Stimulated activated CD4-positive, alpha-beta T cell treated with anti-CD3 and anti-CD28 coated beads, Interleukin-1b, Interleukin-23, amount 100 ng/mL, for 1 hour (primary cell): ENCODE measurements at places on chromosomes 3 and 15.

GRCh38 chr3:80097674-80098073 lies 329.9 kb upstream of the ROBO1 start:
- DNase-seq = no peak

- no peak for DNase-seq
Observed at GRCh38 chr3:14256046-14256445, 77.4 kb downstream of the LSM3 start.

GRCh38 chr15:43513550-43513949 lies 3.9 kb upstream of the MAP1A start:
- DNase-seq = no peak

DNA sequence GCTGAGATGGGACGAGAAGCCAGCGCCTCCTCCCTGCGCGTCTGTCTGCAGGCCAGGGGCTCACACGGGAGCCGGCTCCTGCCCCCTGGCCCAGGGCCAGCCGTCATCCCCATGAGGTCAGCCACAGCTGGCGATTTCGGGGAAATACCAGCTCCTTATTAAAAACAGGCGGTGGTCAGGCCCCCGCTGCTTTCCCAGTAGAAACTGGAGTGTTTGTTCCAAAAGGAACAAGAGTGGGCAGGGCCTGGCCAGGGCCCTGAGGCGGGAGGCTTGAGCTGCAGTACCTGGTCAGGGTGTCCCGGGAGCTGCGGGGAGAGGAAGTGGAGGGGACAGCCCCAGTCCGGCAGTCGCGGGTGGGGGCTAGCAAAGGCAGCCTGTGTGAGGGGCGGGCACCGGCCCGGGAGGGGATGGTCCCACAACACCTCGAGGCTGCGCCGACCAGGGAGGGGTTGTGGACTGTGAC lies 17.8 kb downstream of the MYL3 start:
- no peak for DNase-seq

DNA sequence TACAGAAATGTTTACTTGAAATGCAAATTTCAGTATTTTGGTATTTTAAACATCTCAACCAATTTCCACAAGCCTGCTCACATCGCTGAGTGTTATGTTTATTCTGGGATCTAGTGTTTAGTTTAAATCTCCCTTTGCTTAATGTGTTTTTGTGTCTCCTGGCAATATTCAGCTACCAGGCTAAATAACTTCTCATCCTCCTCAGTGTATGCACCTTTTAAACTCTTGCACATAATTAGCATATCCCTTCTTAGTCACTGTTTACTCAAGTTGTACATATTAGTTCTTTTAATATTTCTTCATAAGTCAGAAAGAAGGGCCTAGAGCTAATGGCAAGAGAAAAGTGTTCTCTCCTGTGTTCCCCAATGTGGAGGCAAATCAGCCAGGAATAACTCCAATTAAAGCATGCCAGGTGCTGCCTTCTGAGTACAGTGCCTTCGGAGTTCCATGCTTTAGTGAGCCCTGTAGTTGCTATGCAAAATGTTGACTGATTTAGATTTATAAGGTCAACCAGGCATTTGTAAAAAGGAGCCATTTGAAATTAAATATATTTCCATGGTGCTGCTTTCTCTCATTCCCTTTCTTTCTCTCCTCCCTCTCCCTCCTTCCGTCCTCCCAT lies 234.3 kb downstream of the GAP43 start:
- no peak for DNase-seq

- no peak for DNase-seq
Observed at GRCh38 chr15:98155356-98155755, 194.9 kb downstream of the ARRDC4 start.

DNA sequence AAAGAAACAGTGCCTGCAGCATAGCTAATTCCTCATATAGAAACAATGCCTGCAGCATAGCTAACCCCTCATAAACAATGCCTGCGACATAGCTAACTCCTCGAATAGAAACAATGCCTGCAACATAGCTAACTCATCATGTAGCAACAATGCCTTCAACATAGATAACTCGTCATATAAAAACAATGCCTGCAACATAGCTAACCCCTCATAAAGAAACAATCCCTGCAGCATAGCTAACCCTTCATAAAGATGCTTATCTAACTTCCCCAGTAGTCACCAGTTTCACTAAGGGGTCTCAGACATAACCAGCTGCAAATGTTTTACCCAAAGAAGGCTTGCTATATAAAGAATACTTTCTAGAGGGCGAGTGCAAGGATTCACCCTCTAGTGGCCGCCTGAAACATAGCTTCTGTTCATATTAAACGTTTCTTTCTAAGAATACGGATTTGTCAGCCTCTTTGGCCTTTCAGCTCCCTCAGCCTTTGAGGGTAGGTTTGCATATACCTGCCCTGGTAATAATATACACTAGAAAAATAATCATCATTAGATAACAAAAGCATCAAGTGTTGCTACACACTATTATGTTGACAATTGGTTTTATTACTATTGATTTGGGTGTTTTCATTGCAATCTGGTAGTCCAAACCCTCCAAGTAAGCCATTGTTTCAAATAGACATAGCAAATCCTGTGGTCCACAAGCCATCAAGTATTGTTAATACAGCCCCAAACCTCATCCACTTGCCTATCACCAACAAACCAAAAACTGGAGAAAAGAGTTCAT lies 44.4 kb upstream of the FAN1 start:
- no peak for DNase-seq

- no peak for DNase-seq
Observed at GRCh38 chr3:133833267-133833666, 27.7 kb downstream of the SRPRB start.

DNA sequence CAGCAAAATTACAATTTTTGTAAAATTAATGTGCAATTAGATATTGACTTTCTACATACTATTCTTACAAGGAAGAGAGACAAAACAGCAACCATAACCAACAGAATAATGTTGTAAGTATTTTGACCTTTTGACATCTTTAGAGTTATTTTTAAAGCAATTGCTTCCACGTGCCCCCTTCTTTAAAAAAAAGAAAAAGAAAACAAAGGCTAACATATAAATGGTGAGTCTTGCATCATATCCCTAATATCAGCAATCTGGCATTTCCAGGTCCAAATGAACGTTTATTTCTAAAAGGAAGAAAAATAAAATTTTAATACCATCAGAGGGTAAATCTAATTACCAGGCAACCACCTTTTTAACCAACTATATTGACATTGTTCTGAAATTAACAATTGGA lies 19.3 kb upstream of the STRIT1 start:
- DNase-seq = no peak

GRCh38 chr3:28042095-28042635 lies 199.3 kb upstream of the CMC1 start:
- DNase-seq = no peak

- no peak for DNase-seq
Observed at GRCh38 chr3:136078421-136079364, 113.2 kb downstream of the PPP2R3A start.

- no peak for DNase-seq
Observed at GRCh38 chr15:97978401-97979139, 18.1 kb downstream of the ARRDC4 start.

GRCh38 chr3:155744626-155745324 lies at the start of gene PLCH1:
Gene PLCH1, minus strand, starts transcription at chr3:155745071. Its CDS starts 40,847 bp downstream, at chr3:155704224.
- DNase-seq = peak; percentile 15

GRCh38 chr15:34588046-34588674 lies 4.7 kb upstream of the GOLGA8B start:
- DNase-seq = no peak

DNA sequence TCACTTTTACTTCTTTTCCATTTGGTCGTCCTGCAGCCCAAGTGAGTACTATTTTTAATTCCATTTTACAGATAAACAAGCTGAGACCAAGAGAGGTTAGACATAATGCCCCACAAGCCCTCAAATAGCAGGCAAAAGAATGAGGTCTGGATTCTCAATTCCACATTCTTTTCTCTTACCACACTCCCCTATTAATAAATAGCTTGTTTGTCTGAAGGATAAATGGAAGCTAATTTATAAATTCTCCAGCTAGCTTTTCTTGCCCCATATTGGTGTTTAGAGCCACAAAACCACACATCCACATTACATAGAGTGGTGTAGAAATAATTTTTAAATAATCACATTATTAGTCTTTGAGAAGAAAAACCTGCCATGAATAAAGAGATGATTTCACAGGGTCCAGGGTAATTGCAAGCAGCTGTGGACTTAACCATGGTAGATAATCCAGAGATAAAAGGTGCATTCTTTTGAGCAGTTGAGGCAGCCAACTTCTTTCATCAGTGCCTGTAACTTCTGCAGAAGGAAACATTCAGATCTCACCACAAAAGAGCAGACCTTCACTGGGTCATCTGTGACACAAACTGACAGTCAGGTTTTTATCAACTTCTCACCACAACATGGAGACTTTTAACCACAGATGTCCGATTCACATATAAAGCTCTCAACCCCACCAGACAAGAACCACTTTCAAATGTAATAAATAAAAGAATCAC lies 313.4 kb upstream of the STT3B start:
- no peak for DNase-seq

DNA sequence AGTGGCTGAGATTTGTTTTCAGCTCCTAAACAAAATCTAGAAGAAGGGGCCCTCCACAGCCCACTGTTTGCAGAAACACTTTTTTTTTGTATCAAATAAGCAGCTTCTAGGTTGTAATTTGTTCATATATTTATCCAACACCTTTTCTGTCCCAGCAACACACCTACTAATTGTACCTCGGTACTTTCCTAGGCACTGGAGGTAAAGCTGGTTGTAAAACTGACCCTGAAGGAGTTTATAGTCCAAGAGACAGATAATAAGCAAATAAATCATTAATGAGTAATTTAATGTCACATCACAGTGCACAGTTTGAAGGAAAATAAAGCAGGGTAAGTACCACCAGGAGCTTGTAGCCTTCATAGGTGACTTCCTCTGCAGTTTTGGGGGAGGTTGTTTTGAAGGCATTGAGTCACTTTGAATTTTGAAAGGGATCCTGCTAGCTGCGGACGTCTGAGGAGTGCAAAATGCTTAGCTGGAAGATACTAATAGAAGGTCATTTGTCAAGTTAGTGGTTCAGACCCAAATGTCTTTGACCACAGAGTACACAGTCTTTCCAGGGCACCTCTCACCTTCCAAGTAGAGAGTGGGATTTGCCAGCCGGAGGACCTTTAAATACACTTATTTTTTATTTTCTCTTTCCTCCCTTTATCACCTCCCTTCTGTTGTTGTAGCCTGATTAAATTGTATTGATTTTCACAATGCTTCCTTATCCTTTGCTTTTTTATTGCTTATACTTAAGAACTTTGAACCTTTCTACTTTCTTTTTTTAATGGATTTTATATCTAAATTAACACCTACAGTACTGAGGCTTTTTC lies 53.8 kb downstream of the CMSS1 start:
- DNase-seq = no peak

DNA sequence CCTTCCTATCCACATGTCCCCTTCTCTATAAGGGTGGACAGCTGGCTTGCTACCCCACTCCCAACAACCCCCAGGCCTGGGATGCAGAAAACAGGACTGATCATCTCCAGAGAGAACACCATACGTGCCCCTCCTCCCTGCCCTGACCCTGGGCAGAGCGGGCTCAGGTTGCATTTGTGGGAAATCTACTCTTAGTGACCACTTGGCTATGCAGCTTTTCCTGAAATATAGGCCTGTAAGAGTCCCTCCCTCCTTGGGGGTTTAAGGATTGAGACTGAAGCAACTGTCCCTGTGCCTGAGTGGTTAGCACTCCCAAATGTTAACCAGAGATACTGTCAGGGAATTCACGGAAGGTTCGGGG lies 11.7 kb downstream of the SH2D7 start:
- no peak for DNase-seq

- no peak for DNase-seq
Observed at GRCh38 chr15:37520882-37521281, 413.6 kb upstream of the TMCO5A start.

GRCh38 chr3:165742351-165742750 lies 94.9 kb downstream of the BCHE start:
- DNase-seq = no peak

GRCh38 chr3:18898911-18899310 lies 249.4 kb upstream of the KCNH8 start:
- DNase-seq = no peak

DNA sequence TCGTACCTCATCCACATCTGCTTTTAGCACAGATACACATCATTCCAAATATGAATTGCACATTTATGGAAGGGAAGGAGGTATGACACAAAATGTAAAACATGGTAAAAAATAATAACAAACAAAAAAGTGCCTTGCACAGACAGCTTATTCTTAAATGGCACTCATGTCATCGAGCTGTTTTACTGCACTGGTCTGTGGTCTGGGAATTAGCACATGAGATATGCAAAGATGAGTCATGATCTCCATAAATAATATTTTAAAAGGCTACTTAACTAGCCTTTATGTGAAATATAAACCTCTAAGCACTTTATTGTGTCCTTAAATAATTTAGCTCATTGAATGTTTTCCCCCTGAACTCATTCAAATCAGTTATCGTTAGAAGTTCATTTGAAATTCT lies 142.2 kb upstream of the ZNF385D start:
- DNase-seq = no peak

DNA sequence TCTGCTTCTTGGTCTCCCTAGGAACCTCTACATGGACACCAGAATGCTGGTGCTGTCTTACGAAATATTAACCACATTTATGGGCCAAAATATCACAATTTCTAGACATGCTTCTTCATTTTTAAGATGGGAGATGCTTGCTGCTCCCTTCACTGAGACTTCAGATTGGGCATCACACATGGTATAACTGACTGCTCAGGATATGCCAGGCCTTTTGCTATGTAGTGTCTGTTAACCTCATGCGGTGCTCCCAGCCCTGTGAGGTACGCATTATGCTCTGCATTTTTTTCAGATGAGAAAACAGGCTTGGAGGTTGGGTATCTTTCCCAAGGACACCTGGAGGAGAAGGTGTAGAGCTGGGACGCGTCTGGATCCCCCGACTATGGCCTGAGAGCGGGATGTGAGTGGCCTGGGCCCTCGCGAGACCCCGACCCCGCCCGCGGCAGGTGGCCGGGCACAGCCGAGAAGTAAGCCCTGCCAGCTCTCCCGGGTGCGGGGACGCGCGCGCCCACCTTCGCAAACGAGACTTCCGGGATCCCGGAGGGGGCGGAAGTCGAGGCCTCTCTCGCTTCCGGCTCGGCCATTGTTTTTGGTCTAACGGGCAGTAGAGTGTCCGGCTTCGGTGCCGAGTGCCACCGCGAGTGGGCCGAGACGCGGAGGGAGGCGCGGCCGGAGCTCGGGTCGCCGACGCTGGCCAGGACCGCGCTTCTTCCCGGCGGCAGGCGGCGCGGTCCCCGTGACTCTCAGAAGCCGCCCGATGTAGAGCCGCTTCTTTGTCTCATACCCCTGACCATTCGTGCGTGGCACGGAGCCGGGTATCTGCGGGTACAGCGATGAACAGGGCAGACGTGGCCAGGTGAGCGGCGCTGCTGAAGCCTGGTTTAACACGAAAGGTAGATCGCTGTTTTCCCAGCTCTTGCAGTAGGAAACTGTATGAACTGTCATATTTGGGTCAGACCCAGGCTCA lies at the start of gene ZKSCAN7:
Gene ZKSCAN7 (plus strand): TSS at position 568 of the 967 bp plus-strand sequence. CDS start 1,855 bp downstream, outside the sequence.
- no peak for DNase-seq

DNA sequence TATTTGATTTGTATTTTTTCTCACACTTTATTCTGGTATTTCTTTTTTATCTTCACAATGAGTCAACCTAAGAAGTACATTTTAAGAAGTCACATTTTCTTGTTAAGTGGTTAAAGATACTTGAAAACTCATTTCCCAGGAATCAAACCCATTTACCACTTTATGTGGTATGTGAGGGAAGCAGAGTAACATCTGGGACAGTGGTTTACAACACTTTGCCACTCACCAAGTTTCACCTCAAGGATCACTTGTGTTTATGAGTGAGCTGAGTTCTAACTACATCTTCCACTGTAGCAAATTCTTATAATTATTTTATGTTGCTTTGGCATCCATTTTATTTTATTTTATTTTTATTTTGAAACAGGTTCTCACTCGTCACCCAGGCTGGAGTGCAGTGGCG lies 53.8 kb downstream of the IGSF11 start:
- DNase-seq = no peak

- no peak for DNase-seq
Observed at GRCh38 chr15:49748791-49749190, 127.9 kb downstream of the DTWD1 start.
